ENCODE measurements at places on chromosomes 7 and 10.

DNA sequence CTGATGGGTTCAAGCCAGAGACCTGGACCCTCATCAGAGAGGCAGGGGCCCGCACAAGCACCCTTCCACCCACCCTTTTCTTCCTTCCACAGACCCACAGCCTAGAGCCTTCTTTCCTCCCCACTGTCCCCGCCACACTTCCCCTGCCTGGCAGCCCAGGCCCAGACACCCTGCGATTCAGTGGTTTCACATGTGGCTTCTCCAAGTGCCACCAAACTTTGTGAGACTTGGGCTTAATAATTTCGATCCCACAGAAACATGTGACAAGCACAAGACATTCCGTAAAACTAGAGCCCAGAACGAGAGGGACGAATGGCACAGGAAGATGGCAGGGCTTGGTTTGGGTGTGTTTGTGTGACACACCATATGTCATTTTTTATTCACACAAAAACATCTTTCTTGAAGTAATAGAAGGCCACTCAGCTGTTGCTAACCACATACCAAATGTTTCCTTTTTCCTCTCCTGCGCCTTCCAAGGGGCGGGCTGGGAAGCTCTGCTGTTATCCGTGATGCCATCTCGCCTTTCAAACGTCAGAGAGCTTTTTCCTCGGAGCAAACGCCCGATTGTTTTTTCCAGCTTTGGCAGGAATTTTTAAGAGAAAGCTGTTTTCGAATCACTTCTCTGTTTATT lies 162.9 kb downstream of the GRK5 start:
- no peak for DNase-seq

GRCh38 chr10:133260895-133261725 lies 15.6 kb downstream of the ADAM8 start:
- DNase-seq: peak; percentile 34

DNA sequence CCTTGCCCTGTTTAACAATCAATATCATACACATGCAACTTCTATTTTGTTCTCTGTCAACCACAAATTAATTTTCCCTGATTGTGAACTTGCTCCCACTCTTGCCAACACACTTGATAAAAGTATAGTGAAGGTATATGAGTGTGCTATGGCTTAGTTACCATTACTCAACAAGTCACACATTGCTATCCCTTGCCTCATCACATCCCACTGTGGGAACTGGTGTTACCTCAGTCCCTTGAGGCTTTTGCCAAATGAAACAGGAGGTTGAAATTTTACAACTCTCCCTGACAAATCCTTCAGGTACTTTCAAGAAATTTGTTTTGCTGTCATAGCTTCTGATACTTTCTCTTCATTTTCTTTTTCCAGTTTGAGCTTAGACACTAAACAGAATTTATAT lies 472.5 kb upstream of the SEMA3D start:
- DNase-seq: no peak

DNA sequence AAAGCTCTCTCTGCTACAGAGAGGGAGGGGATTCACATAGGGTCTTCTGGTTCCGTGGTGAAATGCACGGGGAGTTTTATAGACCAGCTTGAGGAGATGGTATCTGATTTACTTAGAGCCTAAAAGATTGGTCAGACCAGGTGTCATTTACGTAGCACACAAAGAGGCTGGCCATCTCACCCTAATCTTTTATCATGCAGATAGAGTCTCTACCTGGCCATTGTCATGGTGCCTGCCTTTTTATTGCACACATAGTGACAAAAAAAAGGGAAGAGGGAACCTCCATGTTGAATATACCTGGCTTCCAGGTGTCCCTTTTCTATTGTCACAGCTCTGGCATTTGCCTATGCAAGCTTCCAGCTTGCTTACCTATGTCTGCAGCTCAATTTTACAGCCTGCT lies 1456.1 kb downstream of the GATA3 start:
- no peak for DNase-seq

GRCh38 chr7:149626972-149627371 lies 129.4 kb upstream of the ZNF746 start:
- DNase-seq: no peak

DNA sequence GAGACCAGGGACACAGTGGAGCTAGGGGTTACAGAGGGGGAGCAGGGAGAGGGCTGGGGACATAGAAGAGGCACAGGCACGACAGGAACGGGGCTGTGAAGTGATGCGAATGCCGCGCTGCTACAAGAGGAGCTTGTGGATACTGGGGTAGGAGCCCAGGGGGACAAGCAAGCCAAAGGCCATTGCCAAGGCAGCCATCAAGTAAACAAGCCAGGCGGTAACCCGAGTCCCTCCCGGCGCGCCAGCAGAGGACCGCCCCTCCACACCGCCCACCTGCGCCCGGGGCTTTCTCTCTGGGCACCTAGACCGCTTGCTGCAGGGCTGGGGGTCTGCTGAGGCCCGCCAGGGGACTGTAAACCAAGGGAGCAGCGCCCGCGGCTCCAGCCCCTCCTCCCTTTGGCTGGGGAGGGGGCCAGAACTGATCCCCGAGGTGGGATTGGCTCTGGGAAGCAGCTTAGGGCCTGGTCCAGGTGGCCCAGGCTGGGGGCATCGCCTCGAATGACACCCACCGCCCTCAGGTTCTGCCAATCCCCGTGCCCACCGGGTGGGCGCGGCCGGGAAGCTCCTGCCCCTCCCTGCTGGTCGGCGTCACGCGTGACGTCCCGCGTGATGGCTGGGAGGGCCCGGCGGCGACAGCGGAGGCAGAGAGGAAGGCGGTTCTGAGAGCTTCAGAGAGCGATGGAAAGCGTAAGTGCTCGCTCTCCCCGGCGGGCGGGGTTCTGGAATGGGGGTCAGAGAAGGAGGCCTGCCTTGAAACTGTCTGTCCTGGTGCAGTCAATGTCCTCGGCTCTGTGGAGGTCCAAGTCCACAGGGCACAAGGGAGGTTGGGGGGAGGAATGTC lies 982 bp downstream of the SFXN3 start:
- peak; percentile 74 for DNase-seq

- no peak for DNase-seq
Measured at GRCh38 chr7:150451833-150452461, 1.5 kb downstream of the GIMAP8 start.

DNA sequence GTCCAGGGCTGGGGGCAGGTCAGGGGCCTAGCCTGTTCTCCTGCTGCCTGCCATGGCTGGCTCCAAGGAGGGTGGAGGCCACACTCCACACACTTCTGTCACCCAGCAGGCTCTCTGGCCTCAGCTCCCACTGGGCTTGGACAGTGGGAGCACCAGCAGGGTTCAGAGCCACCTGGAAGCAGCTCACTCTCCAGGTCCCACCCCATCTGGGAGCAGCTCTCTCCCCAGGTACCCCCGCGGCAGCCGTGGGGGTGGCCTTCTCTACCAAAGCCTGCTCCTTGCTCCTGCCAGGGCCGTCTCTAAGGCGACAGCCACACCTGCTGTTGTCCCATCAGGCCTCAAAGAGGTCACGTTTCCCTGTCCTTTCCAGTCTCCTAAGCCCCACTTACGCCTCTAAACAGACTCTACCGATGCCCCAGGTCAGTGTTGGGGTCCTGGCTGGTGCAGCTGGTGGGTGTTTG lies 142.5 kb upstream of the RET start:
- DNase-seq: no peak

DNA sequence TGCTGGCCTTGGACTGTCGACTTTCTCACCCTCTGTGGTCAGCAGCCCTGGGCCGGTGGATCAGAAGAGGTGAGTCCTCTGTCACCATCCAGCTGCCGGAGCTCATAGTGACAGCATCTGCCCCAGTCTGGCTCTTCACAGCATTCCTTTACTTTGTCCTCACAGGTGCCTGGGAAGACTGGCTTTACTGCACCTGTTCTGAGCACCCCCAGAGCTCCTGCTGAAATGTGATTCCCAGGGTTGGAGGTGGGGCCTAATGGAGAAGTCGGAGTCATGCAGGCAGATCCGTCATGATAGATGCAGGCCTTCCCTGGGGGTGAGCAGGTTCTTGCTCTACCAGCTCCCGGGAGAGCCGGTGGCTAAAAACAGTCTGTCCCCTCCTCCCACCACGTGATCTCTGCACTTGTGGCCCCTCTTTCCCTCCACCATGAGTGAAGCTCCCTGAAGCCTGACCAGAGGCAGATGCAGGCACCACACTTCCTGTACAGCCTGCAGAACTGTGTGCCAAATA lies 171.5 kb downstream of the ZMYND11 start:
- DNase-seq: no peak

GRCh38 chr10:124003070-124003419 lies 90.4 kb downstream of the CHST15 start:
- DNase-seq: no peak

DNA sequence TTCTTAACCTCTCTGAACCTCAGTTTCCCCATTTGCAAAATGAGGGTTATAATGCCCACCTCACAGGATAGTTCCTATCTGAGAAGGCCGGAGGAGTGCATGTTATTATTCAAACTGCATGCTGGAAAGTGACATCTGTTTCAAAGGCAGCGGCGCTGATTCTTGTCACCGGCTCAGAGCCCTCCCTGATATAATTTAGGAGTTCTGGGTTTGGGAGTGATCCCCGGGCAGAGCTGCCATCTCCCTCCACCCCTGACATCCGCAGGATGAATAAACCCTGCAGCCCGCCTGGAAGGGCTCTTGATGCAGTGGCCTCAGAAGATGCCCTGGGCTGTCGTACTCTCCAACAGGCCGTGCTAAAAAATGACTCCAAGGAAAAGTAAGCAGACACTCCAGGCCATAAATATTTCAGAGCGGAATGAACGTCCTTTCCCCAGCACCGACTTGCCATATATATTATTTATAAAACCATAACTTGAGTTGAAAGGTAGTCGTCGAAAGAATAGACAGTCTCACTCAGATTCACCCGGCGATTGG lies 47.0 kb upstream of the MYL10 start:
- no peak for DNase-seq

GRCh38 chr7:3538041-3538440 lies 237.0 kb downstream of the SDK1 start:
- no peak for DNase-seq

- DNase-seq: no peak
Measured at GRCh38 chr10:13311177-13311575, 11.3 kb upstream of the PHYH start.

DNA sequence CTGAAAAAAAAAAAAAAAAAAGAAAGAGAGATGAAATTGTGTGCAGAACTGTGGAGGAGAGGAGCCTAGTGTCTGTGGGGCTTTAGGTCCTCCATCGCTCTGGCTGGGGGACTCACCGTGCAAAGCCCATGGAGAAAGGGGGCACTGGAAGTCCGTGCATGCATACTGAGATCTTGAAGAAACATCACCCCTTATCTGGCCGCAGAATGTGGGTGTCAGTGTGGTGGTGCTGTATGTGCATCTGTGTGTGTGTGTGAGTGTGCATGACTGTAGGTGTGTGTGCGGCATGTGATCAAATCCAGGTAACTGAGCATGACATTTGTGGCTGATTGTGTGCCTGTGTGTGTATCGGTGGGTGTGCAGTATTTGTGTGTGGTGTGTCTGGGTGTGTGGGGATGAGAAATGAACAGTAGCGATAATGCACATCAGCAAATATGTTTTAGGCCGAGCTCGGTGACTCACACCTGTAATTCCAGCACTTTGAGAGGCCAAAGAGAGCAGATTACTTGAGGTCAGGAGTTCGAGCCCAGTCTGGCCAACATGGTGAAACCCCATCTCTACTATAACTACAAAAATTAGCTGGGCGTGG lies 8.8 kb upstream of the CLDN3 start:
- DNase-seq: no peak

GRCh38 chr7:66258409-66258808 lies 53.3 kb downstream of the TPST1 start:
- DNase-seq: no peak

GRCh38 chr7:87797798-87798403 lies 78.3 kb downstream of the SLC25A40 start:
- no peak for DNase-seq

DNA sequence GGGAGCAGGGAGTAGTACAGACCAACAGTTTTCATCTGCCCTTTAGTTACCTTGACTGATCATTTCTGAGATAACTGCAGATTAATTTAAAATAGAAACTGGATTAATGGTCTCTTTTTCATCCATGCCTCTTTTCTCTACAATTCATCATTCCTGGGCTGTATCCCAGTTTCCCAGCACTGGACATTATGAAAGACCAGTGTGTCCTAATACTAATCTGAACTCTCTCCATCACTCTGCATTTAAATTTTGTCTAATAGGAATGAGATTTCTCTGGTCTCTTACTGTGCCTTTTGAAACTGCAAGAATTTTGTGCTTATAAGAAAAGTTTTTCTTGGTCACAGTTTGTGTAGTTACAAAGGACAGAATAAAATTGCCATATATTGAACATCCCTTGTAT lies 12.7 kb downstream of the PLEKHA8 start:
- DNase-seq: no peak

DNA sequence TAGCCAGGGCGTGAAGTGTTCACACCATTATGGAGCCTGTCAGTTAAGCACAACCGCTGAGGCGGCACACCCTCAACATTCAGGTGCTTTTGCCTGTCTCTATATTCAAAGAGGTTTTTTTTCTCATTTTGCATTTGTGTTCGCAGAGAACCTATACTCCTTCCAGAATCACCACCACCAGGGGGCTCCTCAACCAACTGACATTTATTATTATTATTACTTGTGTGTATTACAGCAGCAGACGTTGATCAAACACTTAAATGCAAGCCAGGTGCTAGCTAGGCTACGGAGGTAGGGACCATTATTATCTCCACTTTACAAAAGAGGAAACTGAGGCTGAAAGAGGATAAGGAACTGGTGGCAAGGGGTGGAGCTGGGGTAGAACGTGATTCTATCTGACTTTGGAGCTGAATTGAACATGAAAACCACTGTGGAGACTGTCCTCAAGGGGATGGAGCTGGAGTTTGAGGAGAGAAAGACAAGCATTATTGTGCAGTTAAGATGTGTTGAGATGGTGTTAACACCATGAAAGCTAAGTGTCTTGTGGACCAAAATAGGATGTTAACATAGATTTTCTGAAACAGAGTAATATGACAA lies 133.8 kb upstream of the PLXNA4 start:
- no peak for DNase-seq

DNA sequence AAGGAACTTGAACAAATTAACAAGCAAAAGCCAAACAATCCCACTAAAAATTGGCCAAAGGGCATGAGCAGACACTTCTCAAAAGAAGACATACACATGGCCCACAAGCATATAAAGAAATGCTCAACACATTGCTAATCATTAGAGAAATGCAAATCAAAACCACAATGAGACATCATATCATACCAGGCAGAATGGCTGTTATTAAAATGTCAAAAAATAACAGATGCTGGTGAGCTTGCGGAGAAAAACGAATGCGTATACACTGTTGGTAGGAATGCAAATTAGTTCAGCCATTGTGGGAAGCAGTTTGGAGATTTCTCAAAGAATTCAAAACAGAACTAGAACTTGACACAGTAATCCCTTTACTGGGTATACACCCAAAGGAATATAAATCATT lies 311.7 kb upstream of the HPS1 start:
- no peak for DNase-seq

DNA sequence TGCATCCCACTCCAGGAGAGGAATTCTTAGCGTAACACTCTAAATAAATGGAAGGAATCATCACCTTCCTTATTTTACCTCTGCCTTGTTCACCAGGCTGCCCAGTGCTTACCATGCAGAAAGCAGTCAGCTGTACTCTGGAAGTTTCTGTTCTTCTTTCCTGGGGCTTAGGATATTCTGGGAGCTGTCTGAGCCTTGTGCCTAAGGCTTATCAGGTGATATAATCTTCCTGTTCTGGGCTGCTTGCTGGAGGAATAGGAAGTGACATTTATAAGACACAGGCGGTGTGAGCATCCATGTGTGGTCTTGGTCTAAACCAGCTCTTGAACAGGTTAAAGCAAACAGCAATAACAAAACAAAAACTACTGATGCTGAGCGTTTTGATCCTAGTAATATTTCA lies 13.5 kb downstream of the KCTD7 start:
- no peak for DNase-seq

GRCh38 chr7:116227678-116228239 lies 17.4 kb downstream of the TES start:
- DNase-seq: no peak

All from amygdala (tissue), 56 donors.